ENCODE measurements at places on chromosomes 11 and 22. TPM values are rescaled to one million over a fixed set of nuclear protein-coding genes. Genes with fewer than 3 reads are reported as not detected.

VWCE gene
- total RNA-seq = 1.7 TPM

GGTLC3 gene
- total RNA-seq = not detected

PNPLA2 gene
- total RNA-seq = 33.9 TPM

PHLDB1 gene
- total RNA-seq = 51.4 TPM
